Activated CD4-positive, alpha-beta T cell treated with anti-CD3 and anti-CD28 coated beads for 24 hours (primary cell): ENCODE measurements at places on chromosomes 7 and 10.

DNA sequence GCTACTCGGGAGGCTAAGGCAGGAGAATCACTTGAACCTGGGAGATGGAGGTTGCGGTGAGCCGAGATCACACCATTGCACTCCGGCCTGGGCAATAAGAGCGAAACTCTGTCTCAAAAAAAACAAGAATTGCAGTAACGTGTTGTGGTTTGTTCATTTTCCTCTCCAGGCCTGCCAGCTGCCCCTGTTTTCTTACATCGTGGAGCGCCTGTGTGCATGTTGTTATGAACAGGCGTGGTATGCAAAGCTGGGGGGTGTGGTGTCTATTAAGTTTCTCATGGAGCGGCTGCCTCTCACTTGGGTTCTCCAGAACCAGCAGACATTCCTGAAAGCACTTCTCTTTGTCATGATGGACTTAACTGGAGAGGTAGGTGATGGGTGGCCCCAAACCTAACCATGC lies 52.1 kb downstream of the TRRAP start:
- DNase-seq, result no peak

GRCh38 chr7:118298771-118299170 lies 74.3 kb downstream of the ANKRD7 start:
- no peak for DNase-seq

GRCh38 chr7:34806831-34807230 lies 148.8 kb downstream of the NPSR1 start:
- no peak for DNase-seq

GRCh38 chr10:14751921-14752320 lies 22.8 kb downstream of the FAM107B start:
- DNase-seq, result no peak

DNA sequence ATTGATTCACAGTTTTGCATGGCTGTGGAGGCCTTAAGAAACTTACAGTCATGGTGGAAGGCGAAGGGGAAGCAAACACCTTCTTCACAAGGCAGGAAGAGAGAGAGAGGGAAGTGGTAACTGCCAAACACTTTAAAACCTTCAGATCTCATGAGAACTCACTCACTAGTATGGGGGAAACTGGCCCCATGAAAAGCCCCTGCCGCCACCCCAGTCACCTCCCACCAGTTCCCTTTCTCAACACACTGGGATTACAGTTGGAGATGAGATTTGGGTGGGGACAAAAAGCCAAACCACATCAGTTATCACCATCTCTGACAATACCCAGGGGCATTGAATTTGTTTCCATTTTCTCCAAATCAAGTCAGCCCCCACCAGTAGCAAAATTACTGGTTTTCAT lies 740.4 kb downstream of the GATA3 start:
- no peak for DNase-seq

DNA sequence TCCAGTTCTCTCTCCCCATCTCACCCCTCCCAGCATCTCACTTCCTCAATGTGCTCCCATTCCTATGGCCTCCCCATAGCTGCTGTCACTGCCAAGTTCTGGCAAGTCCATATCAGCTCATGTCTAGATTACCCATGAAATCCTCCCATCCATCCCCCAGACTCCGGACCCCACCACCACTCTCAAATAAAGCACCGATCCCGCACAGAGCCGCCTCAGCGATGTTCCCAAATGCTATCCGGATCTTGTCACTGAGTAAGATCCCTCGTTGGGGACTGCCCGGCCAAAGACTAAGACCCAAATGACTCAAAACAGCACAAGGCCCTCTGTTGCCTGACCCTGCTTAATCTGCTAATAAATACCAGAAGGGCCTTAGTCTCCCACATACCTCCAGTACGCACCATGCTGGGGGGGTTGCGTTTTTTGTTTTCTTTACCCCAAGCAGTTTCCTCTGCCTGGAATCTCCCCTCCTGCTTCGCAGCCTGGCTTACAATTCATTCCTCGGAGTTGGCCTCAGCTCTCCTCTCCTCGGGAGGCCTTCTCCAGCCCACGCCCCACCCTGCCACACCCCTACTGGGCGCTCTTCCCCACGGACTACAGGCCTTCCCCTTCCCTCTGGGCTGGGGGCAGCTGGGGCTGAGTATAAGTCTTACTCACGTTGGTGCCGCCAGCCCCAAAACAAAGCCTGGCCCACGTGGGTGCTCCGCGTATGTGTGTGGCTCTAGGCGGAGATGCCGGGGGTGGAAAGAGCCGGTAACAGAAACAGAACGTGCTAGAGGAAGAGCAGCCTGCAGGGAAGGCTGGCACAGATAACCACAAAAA lies 1.8 kb upstream of the DUSP5 start:
- DNase-seq, result peak; percentile 54

DNA sequence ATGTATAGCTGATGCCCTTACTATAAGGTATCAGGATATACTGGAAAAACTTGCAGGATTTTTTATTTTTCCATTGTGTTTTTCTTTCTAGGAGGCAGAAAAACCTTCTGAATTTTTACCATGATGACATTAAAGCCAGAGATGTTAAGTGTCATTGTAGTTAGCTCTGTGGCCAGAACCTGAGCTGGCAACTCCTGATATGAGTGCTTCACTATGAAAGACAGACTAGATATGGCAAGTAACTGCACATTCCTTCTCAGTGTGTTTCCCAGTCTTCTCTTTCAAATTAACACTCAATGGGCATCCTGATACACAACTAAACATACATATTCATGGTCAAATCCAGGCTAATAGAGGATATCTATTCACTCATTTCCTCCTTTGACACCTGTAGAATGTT lies 166.2 kb downstream of the CTTNBP2 start:
- no peak for DNase-seq

DNA sequence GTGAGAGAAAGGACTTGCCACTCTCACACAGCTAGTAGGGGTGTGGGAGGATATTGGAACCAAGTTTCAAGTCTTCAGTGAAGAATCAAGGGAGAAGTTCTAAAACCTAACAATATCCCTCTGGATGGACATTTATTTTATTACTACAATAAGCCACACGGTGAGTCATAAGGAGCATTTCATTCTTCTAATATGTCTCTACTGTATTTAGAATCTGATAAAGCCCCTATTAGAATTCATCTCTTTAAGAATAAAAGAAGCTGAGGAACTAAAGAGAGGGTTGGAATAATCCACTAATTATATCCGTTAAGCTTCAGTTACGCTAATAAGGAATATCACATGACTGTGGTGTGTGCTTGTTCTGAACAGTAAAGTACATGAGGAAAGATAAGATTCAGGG lies 40.9 kb upstream of the ATRNL1 start:
- no peak for DNase-seq

- DNase-seq, result no peak
These were observed 69.2 kb upstream of the PIK3CG start for GRCh38 chr7:106795877-106796231.

GRCh38 chr10:4038000-4038399 lies 253.0 kb upstream of the KLF6 start:
- DNase-seq, result no peak

DNA sequence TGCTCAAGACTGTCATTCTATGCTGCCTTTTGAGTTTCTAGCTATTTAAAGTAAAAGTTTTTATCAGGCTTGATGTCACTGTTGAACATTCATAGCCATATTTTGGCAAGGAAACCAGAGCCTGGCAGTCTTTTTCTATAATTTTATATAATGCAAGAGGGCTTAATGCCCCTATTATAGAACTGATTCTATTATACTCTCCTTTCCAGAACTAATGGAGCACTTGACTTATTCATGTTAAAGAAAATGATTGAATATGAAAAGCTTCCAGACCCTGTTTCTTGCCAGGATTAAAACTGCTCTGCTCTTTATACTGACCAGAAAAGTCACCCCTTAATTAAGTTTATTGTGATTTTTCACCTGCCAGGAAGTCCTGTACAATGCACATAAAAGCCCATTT lies 337.6 kb upstream of the CHRM2 start:
- DNase-seq, result no peak

DNA sequence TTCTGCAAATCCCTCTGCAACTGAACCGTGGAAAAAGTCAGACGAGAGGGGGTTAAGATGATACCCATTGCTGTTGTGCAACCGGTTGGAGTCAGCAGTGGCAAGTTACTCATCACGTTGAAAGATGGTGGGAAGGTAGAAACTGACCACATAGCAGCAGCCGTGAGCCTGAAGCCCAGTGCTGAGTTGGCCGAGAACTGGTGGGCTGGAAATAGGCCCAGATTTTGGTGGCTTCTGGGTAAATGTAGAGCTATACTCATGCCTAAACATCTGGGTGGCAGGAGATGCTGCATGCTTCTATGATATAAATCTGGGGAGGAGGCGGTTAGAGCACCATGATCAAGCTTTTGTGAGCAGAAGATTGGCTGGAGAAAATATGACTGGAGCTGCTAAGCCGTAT lies 78.6 kb downstream of the ARL5B start:
- DNase-seq, result no peak

GRCh38 chr7:123472750-123473445 lies 61.5 kb downstream of the IQUB start:
- DNase-seq, result no peak
